ENCODE measurements at places on chromosomes 13 and 19.

DNA sequence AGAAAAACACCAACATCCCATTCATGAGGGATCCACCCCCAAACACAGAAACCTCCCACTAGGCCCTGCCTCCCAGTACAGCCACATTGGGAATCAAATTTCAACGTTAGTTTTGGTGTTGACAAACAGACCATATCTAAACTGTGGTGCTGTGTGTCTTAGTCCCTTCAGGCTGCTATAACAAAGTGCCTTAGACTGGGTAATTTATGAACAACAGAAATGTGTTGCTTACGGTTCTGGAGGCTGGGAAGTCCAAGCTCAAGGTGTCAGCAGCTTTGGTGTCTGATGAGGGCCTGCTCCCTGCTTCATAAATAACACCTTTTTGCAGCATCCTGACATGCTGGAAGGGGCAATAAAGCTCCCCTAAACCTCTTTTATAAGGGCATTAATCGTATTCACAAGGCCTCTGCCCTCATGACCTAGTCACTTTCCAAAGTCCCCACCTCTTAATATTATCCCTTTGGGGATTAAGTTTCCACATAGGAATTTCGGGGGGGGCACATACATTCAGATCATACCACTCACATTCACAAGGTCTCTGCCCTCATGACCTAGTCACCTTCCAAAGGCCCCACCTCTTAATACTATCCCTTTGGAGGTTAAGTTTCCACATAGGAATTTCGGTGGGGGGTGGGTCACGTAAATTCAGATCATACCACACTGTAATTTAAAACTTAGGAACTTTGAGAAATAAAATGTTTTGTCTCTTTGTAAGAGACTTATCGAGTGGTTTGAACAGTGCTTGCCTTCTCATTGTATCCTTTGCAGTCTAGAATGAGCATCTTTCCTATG is 27.5 kb downstream of the ZNF507 start:
- no peak for DNase-seq

GRCh38 chr13:91904597-91904996 is 506.2 kb downstream of the GPC5 start:
- no peak for DNase-seq

DNA sequence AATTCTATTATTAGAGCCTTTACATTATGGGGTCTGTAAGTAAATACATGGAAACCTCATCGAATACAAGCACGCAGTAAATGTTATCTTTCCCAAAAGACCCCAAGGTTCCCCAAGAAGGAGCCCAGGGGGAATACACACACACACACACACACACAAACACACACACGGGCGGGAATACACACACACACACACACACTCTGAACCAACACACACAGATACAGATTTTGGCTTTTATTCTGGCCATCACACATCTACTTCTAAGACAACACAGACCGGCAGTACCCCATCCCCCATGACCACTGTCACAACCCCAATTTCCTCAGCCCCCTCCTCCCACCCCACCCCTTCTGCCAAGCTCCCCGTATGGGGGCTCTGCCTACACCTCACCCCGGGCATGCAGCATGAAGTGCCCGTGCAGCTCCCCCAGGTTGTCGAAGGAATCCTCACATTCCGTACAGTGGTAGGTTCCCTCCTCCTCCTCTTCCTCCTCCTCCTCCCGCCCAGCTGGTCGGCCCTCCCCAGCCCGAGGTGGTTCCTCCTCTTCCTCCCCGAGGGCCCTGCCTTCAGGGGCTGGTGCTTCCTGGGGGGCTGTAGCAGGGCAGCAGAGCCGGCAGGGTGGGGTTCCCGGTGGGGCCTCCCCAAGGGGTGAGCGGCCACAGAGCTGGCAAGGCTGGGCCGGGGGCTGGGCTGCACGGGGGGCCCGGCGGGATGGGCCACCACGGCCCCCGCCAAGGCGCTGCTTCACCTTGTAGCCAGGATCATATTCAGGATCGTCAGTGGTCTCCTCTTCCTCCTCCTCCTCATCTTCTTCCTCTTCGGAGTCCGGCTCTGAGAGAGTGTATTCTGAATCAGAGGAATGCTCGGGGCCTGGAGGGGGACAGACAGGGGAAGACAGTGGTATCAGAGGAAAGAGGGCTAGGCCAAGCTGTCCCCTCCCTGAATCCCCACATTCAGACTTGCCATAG is 4.4 kb upstream of the SRRM5 start:
- DNase-seq = no peak

- DNase-seq = no peak
Measured at GRCh38 chr13:99865420-99865930, 106.1 kb downstream of the ZIC5 start.

GRCh38 chr13:22243469-22244163 is 572.7 kb downstream of the FGF9 start:
- DNase-seq = no peak

- DNase-seq = no peak
Measured at GRCh38 chr19:10842788-10843187, 5.4 kb upstream of the C19orf38 start.

DNA sequence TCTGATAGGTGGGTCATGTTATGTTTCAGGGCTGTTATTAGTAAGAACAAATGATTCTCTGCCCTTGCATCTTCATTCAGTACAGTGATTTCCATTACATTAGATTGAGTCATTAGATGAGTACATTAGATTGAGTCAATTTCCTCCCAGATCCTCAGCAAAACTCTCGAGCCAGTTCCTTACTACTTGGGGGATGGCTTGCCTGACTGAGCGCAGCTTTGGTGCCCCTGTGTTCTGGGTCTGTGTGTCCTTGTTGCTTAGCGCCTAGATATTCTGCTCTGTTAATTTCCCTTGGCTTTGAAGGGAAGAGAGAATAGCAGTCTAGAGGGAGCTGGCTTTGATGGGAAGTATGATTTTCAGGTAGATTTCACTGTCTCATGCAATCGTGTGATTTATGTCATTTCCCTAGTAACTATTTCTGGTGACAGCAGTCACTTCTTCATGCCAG is 19.1 kb upstream of the SCEL start:
- no peak for DNase-seq

DNA sequence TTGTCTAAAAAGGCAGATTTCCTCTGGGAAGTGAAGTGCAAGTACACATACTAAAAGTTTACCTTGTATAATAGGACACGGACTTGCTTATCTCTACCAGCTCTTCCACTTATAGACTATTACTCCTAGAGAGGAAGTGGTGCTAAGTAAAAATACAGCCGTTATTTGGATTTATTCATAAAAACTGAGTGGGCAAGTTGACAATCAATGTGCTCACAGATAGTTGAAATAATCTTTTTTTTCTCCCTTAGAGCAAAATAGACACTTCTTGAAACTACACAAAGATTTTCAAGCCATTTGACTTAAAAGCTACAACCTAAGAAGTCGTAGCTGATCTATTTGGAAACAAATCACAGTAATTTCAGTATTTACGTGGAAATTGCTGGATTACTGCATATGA is 2584.7 kb upstream of the PCDH20 start:
- DNase-seq = no peak

GRCh38 chr13:82356667-82357410 is 1525.4 kb downstream of the SLITRK1 start:
- no peak for DNase-seq

- no peak for DNase-seq
Measured at GRCh38 chr19:11141937-11142527, 13.6 kb downstream of the SPC24 start.

- no peak for DNase-seq
Measured at GRCh38 chr13:26585136-26585535, 27.7 kb downstream of the WASF3 start.

GRCh38 chr13:110525328-110526319 is 35.9 kb downstream of the RAB20 start:
- no peak for DNase-seq

DNA sequence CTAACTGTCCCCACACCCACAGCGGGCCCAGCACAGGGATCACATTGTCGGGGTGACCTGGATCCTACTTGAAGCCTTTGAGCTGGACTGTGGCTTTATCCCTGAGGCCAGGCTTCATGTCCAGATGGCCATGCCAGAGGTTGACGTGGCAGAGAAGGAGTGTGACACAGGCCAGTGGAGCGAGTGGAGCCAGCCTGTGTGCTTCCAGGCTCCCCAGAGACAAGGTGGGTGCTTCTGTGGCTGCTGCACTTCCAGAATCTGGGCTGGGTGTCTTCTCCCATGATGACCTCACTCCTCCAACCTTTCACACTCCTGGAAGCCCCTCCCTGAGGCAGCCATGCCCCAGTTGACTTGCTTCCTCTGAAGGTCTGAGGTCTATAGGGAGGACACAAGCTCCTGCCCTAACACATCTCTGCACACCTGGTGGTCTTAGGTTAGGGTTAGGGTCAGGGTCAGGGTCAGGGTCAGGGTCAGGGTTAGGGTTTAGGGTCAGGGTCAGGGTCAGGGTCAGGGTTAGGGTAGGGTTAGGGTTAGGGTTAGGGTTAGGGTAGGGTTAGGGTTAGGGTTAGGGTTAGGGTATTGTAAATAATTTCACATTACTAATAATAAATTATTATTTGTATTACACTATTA is 13.1 kb upstream of the MZF1 start:
- DNase-seq = no peak

DNA sequence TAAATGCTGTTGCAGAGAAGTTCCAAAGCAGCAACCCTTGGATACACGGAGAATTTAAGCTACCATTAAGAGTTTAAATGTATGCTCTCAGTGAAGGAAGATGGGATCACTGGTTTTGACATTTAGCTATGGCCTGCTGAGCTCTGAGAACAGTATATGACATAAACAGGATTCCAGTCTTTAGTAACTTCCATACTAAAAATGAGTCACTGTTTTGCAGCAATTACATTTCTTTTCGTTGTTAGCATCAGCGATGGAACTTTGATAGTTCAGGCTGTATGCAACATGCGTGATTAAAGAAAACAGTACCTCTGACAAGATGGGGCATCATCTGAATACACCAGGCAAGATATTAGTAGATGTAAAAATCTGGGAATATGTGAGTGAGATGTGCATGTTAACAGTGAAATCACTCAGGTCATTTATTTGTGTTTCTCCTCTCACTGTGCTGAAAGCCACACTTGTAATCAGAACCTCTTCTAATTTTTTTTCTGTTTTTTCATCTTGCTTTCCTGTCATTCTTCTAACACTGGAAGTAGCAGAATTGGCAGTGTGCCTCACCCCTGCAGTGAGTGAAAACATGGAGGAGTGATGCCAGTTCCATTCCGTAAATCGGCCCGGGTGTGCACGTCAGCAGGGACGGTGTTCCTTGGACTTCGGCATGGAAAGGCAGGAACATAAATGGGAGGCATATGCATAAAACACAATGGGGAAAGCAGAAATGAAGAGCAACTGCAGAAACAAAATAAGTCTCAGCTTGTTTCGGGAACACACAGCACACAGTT is 361.5 kb downstream of the OXGR1 start:
- DNase-seq = no peak

GRCh38 chr19:20067943-20068342 is 9.9 kb upstream of the ZNF90 start:
- DNase-seq = no peak

DNA sequence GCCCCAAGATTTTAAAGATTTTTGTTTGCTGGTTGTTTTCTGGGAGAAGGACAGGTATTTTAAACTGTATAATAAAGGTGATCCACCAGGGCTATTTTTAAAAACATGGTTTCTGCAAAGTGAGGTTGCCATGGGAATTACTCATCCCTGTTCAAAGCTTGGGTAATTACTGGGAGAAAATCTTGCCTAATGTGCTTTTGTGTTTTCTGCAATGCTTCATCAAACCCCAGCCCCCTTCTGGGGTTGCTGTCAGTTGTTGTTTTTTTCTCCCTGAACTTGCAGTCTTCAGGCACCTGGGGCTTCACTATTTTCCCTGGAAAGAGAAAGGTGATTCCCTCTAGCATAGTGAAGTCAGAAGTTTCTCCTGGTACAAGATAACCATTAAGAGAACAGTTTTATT is 277.2 kb downstream of the NALCN start:
- DNase-seq = no peak

GRCh38 chr13:106376401-106377112 is 158.9 kb downstream of the EFNB2 start:
- DNase-seq = no peak

GRCh38 chr13:73133531-73133930 is 74.7 kb downstream of the KLF5 start:
- no peak for DNase-seq

DNA sequence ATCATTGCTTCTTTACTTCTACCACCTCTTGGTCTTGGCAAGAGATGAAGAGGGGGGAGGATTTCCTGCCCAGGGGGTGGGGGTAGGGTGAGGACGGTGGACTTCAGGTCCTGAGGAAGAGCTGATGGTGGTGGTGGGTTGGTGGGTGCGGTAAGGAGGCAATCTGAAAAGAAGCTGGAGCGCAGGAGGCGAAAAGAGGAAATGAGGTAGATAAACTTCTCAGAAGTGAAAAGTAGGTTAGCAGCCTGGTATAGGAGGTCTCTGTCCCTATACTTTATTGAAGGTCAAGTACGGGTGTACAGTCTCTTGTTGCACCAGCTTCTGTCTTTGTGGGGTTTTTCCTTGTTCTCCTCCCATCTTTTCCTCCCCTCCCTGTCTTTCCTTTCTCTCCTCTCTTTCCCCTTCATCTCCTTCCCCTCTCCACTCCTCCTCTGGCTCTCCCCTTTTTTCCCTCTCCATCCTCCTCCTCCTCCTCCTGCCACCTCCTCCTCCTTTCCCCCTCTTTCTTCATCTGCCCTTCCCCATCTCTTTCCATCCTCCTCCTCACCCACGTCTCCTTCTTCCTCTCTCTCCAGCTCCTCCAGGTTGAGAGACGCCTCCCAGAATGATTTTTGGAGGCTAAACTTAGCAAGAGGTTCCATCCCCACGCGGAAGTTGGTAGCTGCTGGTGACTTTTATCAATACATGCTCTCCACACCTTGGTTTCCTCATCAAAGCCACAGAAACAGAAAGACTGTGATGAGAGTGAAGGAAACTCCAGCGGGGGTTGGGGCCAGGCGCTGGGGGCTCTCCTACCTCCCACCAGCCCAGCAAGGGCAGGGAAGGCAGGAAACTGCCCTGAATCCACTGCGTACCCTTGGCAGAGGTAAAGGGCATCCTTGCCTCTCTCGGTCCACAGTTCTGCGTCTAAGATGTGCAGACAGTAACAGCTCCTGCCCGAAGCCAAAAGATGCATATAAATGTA is 15.3 kb downstream of the TNFSF14 start:
- DNase-seq = no peak

GRCh38 chr13:86383561-86383960 is 584.3 kb upstream of the SLITRK6 start:
- DNase-seq = no peak

DNA sequence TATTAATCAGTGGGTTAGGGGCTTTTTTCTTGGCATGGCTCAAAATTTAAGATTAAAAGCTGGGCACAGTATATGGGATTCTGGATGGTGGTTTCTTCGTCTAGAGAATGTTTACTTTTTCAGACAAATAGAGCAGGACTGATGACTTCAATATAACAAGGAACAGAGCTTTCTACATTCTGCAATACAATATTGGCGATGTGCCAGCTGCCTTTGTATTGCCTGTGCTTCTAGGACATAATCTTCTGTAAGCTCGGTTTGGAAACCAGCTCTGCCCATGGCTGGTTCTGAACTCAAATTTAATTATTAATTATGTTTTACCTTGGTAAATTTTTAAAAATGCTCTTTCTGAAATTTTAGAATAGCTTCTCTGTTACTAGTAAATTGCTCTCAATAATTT is 139.1 kb upstream of the TRPC4 start:
- peak; percentile 0 for DNase-seq

- no peak for DNase-seq
Measured at GRCh38 chr19:3844596-3844995, 24.2 kb downstream of the ZFR2 start.

- no peak for DNase-seq
Measured at GRCh38 chr13:40996426-40997092, 22.6 kb downstream of the ELF1 start.

Measured in substantia nigra (tissue), 51 donors.